GM23338 (cell line): ENCODE measurements at places on chromosomes 6 and 20.

DNA sequence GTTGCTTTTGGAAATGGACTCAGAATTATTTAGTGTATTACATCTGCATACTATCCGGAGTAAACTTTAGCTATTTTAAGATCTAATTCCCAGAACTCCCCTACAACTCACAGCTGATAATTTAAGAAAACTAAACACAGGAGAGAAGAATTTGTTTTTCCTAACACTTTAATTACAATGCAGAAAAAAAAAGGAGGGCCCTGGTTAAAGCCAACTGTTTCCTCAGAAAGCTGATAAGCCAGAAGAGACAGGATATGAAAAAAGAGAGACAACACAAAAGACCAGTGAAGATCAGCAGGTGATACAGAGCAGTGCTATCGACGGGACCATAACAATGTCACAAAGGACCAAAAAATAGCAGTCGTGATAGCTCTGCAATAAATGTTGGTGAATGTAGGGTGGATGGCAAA lies 5.8 kb downstream of the IFNGR1 start:
- 0 out of 2 replicates have a peak, but pooled peaks cover 3% of the 10 kb centered on the region for H3K36me3 ChIP-seq
- H3K4me3 ChIP-seq: no peak overlapping the region

DNA sequence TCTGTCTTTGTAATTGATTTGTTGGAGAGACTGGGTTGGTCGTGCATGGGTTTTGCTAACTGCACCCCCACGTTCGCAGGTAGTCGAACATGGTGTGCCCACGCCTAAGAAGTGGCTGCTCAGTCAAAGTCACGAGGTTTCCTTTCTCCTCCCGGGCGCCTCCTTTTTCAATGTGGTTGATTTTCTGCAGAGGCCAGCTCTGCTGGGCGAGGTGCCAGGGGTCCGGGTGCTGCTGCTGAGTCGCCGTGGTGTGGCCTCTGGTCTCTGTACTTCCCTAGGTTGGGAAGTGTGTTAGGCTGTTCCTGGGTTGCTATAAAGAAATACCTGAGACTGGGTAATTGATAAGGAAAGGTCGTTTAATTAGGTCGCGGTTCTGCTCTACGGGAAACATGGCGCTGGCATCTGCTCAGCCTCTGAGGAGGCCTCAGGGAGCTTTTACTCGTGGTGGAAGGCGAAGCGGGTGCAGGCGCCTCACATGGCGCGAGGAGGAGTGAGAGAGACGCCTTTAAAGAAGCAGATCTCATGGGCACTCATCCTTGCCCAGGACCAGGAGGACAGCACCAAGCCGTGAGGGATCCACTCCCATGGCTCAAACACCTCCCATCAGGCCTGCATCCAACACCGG lies 14.1 kb downstream of the OSBPL2 start:
- no peak overlapping the region for H3K27ac ChIP-seq
- no peak for DNase-seq
- no peak overlapping the region for H3K4me3 ChIP-seq
- H3K36me3 ChIP-seq: no peaks in the 10 kb centered on the region

- DNase-seq: no peak
- no peaks in the 10 kb centered on the region for H3K27me3 ChIP-seq
These were observed 789.7 kb downstream of the FRK start for GRCh38 chr6:115270953-115271352.

- no peaks in the 10 kb centered on the region for H3K36me3 ChIP-seq
- DNase-seq: peak; percentile 84
- no peak within 1 kb of the TSS for H3K27ac ChIP-seq
- H3K4me3 ChIP-seq: peak within 1 kb of the TSS; percentile 91
- H3K27me3 ChIP-seq: peaks cover 83% of the 10 kb centered on the region
- peaks cover 28% of the 10 kb centered on the region for H3K4me1 ChIP-seq
These were observed at the start of gene SYNDIG1 for GRCh38 chr20:24469116-24469893. TSS of gene SYNDIG1 (plus strand) at chr20:24469629. CDS start at chr20:24543098, 73,469 bp downstream.

DNA sequence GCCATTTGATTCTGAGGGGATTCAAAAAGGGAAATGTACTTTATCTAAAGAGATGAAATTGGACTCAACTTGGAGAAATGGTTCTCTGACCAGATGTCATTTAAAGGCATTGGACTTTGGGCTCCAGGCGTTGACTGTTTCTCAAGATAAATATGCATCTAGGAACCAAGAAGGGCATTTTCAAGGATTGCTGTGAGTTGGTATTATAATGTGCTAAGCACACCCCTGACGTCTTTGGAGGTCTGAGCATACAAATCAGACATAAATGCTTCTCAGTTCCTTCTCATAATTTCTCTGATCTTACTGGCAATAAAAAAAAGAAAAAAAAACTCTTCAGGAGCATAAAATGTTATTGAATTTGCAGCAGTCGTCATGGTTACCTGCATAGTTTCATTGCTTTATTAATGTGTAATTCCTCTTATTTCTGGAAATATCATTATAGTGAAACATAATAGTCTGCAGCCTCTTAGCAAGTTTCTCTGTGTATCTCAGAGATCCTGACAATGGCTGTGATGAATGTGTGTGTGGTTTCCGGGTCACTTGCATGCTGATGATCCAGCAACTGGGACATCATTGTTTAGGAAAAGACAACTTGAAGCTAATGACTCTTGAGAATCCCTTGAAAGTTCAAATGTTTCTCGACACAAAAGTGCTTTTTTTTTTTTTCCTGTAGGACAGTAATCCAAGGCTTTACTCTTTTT lies 136.0 kb downstream of the AIG1 start:
- H3K27ac ChIP-seq: no peak overlapping the region
- no peaks in the 10 kb centered on the region for H3K27me3 ChIP-seq
- no peak for DNase-seq
- H3K4me3 ChIP-seq: no peak overlapping the region
- H3K4me1 ChIP-seq: no peaks in the 10 kb centered on the region
- H3K36me3 ChIP-seq: no peaks in the 10 kb centered on the region

- no peaks in the 10 kb centered on the region for H3K36me3 ChIP-seq
- H3K4me1 ChIP-seq: no peaks in the 10 kb centered on the region
- no peak overlapping the region for H3K4me3 ChIP-seq
- H3K27ac ChIP-seq: no peak overlapping the region
- DNase-seq: no peak
- H3K27me3 ChIP-seq: no peaks in the 10 kb centered on the region
These were observed 94.8 kb upstream of the PHACTR1 start for GRCh38 chr6:12621754-12622153.

DNA sequence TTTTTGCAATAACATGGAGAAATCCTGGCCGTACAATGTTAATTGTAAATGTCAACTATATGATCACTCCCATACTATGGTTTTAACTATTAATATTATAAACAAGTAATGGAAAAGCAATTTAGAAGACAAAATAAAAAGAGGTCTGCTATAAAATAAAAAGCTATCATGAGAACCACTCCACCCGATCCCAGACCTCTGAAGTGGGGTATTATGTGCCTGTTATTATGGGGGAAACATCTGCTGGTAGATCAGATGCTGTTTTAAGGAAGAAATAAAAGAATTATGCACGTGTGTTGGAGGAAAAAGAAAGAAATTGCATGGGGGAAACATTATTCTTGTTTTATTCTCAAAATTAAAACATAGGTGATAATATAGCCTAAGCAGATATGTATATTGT lies 615.7 kb upstream of the ARID1B start:
- no peak for DNase-seq
- no peaks in the 10 kb centered on the region for H3K36me3 ChIP-seq
- H3K4me1 ChIP-seq: no peaks in the 10 kb centered on the region
- H3K27me3 ChIP-seq: no peaks in the 10 kb centered on the region
- no peak overlapping the region for H3K4me3 ChIP-seq
- H3K27ac ChIP-seq: no peak overlapping the region

DNA sequence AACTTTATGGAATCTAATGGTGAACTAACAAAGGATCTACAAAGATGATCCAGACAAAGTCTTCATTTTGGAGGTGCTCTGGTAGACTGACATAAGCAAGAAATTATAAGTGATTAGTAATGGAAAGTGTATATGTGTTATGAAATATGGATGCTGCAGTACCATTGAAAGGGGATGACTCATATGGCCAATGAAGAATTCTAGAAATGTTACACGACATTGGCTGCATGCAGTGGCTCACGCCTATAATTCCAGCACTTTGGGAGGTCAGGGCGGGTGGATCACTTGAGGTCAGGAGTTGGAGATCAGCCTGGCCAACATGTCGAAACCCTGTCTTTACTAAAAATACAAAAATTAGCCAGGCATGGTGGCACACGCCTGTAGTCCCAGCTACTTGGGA lies 23.5 kb downstream of the CFAP206 start:
- no peak for DNase-seq
- H3K36me3 ChIP-seq: no peaks in the 10 kb centered on the region
- H3K27ac ChIP-seq: no peak overlapping the region
